Omental fat pad (tissue), 4 donors: ENCODE measurements at places on chromosomes 16 and 17.

DNA sequence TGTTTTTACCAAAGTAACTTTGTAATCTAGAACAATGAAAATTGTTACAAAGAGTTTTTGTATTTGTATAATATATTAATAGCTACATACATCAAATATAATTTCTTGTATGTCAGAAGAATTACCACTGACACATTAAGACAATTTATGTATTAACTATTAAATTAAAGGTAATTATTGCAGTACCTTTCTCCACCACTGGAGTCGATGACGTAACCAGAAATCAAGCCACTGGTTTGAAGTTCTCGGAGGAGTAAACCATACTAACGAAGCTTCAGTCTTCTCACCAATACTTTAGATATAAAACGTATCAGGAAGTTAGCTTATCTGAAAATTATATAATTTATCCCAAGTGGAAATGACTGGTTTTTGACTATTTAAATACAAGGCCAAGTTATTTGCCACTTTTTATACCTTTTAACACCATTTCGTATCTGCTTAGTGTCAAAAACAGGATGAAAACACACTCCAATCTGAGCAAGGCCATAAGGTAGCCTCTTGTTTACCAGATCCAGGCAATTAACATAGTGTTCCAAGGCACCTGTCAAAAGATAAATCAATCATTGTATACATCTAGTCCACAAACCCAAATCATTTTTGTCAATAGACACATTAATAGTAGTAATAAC is 4.3 kb downstream of the POLG2 start:
- DNase-seq, result no peak

DNA sequence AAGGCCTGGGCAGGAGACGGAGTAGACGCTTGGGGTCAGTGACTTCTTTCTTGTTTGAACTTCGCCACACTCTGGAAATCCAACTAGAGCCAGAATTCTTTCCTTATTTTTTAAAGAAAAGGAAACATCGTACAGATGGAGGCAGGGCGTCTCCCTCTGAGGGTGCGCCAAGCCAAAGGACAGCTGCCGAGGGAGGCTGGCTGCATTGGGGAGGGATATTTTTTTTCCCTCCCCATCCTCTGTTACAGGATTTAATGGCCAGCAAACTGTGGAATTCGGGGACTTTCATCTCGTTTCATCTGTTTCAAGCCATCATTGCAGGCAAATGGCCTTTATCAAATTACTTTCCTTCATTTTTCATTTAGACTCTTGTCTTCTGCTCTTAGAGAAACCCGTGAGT is 15.9 kb downstream of the CDK5R1 start:
- no peak for DNase-seq

DNA sequence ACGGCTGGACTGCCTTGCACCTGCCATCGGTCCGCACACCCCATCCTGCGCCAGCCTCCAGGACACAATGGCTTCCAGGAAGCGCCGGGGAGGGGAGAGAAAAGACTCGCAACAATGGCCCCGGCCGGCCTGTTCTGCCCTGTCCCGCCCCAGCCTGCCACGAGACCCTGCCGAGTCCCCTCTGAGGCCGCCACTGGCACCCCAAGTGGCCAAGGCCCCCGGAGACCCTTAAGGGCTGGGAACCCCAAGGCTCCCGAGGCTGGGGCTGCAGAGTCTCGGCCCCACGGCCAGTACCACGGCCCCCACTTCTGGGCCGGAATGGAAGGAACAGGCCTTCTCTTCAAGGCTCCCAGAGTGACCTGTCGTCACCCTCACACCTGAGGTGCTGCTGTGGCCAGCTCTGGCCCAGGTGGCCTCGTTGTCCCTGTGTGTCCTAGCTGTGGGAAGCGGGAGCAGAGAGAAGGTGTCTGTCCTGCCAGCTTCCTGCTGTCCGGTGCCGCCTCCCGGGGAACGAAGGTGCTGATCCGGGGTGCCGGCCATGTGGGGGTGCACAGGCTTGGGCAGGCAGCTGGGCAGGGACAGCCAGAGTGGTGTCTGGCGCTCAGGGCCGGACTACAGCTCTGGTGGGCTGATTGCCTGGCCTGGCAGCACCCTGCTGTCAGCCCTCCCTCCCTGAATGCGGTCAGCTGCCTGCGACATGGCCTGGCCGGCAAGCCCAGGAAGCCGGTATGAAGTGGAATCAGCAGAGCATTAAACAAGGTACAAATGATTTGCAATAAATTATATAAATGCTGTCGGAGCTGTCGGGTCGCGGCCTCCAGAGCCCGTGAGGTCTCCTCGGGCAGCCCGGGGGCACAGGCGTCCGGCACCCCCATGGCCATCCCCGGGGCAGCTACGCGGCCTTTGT is 8.2 kb upstream of the CACNA1H start:
- DNase-seq, result no peak

GRCh38 chr17:35256629-35257028 is 13.8 kb downstream of the SLFN5 start:
- DNase-seq, result no peak

DNA sequence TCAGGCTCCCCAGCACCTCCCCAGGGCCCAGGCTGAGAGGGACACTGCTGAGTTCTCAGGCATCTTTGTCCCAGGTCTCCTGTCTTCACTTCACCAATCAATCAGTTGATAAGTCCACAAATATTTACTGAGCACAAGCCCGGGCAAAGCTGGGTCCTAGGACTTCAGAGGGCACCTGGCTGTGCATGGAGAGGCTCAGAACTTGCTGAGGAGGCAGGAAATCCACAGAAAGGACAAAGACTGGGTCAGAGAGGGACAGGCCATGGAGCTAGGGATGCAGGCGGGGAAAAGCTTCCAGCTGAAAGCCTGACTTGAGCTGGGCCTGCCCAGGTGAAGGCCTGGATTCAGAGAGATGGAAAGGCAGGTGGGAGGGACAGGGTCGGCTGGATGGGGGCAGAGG is 33.2 kb upstream of the C1QL1 start:
- no peak for DNase-seq

DNA sequence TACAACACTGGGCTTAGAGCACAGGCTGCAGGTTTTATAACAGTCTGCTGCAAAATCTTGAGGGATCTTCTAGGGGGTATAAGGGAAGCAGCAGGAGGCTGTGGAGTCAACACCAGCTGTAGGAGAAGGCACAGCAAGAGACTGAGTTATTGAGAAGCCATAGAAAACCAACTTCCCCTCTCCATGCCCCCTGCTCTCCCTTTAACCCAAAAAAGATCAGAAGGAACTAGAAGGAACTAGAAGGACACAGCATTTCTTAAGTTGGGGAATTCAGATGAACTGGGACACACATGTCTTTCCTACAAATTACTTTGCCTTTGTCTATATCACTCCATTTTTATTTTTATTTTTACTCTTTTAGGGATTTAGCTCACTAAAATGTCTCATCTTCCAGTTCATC is 6.2 kb upstream of the CCL18 start:
- no peak for DNase-seq

DNA sequence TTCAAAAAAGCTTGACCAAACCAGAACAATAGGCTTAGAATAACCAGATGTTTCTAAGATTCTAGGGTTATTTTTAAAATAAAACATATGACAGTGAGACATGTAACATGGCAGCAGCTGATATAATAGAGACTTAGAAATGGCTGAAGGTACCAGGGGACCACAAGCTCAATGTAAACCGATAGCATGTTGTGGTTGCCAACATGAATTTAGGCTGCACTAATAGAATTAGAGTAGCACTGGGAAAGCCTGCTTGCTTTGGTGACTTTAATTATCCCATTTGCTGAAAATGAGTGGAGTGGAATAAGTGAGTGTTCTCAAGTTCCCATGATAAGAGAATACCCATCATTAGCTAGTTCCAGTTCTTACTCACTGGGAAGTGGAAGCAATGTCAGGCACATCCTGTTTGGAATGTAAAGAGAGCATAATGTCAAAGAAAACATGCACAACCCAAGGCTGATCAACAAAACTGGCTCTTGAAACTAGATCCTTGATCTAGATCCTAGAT is 621.2 kb upstream of the CDH5 start:
- no peak for DNase-seq
